Inflammatory macrophage treated with lipopolysaccharide for 4 hours (primary cell): ENCODE measurements at places on chromosomes 1 and 21.

GRCh38 chr1:25647106-25647505 is 30.5 kb downstream of the MAN1C1 start:
- no peak for DNase-seq

DNA sequence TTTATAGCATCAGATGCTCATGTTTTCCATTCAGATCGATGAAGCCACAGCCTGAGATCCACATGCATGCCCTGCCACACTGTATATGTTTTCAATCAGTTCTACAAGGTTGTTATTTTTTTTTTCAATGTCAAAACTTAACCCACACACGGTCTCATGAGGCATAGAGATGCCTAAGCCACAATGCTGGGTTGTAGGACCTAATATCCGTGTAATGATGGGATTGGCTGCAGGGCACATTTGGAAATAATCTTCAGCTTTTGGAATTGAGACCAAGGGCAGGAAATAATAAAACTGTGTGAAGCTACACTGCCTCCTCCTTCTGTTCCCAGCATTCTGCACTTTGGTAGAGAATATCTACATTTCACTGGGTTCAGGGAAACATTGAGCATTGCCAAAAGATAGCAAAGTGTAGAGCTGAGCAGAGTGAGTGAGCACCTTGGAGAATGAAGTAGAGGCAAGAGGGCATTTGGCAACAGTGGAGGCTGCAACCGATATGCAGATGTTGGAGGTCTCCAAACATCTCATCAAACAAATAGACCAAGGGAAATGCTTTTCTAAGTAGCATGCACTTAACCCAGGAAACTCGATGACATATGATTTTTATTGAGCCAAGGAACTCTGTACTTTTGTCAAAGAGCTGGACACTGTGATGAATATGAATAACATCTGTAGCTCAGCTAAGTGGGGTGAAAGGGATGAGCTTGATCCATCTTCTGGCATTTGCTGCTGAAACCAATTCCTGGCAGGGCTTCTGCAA is 176.7 kb downstream of the LYPLAL1 start:
- no peak for DNase-seq

- DNase-seq, result no peak
These were observed 48.1 kb upstream of the FOXO6 start for GRCh38 chr1:41312991-41313645.

DNA sequence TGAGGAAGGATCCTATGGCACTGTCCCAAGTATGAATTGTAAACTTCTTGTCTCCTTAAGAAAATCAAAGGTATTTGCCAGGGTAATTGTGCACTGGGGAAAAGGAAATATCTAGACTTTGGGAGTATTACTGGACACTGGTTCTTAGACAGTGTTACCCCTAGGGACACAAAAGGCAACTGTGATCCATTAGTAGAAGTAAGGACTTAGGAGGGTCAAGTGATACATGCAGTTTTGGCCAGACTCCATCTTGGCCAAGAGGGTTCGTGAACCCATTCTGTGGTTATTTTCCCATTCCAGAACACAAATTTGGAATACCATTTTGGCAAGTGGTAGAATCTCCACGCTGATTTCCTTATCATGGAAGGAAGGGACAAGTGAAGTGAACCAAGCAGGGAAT is 98.1 kb downstream of the TM2D1 start:
- no peak for DNase-seq

DNA sequence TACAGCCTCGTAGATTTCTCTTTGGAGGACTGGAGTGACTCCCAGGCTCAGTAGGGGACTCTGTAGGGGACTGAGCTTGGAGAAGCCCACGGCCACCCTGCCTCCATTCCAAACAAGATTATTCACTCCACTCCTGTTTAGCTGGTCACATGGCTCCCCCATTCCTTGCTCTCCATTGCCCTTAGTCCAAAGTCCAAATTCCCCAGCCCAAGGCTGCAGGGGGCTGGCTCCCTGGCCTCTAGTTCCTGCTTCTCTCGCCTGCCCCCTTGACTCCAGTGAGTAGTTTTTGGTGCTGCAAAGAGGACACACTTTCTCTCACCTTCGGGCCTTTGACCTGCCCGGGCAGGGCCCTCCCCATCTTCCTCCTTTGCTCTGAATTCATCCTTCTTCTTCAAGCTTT is 403.3 kb downstream of the KIF26B start:
- no peak for DNase-seq

DNA sequence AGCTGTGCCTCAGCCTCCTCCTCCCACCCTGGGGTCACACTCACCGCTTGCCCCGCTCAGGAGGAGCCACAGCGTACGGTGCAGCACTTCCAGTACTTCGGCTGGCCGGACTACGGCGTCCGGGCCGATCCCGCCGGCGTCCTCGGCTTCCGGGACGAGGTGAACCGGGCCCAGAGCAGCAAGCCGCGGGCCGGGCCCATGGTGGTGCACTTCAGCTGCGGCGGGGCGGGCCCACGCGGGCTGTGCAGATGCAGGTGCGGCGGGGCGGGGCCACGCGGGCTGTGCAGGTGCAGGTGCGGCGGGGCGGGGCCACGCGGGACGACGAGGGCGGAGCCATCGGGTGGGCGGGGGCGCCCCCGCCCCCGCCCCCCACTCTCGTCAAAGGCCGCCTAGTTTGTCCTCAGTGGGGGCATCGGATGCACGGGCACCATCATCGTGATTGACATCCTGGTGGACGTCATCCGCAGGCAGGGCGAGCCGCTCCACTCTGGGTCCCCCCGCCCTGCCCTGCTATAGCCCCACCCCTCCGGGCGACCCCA is 5.5 kb downstream of the RNF223 start:
- DNase-seq, result no peak

- DNase-seq, result no peak
These were observed 52.9 kb downstream of the MPZL1 start for GRCh38 chr1:167774710-167775109.

GRCh38 chr1:202836623-202837403 is 26.1 kb downstream of the PCAT6 start:
- peak; percentile 90 for DNase-seq

DNA sequence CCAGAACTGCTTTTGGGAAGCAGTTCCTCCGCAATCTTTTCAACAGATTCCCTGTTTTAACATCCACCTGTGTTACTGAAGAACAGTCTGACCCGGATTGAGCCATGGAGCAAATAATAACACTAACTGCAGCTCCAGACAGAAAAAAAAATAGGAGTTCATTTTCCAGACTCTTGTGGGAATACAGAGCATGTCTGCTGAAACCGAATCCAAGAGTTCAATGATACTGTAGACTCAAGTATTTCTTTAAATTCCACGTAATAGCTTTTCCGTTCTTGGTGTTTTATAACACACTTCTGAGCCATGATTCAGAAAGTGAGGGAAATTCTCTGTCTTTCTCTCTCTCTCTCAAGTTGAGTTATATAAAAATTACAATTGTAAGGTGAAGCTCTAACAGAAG is 60.6 kb downstream of the DDAH1 start:
- no peak for DNase-seq

DNA sequence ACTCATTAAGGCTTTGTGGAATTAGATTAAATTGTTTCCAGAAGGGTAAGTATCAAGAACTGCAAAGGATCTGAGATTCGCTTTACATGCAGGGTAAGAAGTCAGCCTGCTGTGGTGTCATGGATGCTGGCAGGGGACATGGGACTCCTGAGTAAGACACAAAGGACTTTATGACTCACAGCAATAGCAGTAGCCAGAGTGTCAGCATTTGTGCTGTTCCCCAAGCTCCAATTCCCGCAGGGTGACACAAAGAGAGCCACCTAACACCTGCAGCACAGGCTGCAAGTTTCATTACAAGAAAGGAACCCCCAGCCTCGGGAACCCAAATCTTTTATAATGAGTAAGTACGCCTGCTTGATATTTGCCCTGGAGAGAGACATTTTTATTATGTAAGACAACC is 298.1 kb upstream of the POU3F1 start:
- no peak for DNase-seq

- DNase-seq, result no peak
These were observed 22.2 kb upstream of the KCNJ15 start for GRCh38 chr21:38234395-38235142.

GRCh38 chr21:25062061-25062460 is 545.2 kb downstream of the MRPL39 start:
- DNase-seq, result no peak

DNA sequence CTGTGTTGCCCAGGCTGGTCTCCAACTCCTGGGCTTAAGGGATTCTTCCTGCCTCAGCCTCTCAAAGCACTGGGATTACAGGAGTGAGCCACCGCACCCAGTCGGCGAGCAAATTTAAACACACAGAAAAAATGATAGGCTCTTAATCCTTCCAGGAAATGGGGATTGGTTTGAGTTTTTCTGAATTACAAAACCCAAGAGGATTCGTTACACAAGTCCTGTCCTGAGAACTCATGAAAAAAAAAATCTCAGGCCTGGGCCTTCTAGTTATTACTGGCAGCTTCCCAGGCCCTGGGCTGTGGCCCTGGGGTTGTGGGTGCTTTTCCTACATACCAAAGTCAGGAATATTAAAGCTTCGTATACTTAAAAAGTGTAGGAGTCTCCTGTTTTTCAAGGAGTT is 6.3 kb upstream of the IFNGR2 start:
- peak; percentile 83 for DNase-seq
